Stimulated activated CD8-positive, alpha-beta memory T cell treated with anti-CD3 and anti-CD28 coated beads, Interleukin-4, amount 100 ng/mL, for 1 hour (primary cell): ENCODE measurements at places on chromosomes 7 and 10.

GRCh38 chr10:35460852-35461460 is 124.6 kb downstream of the CCNY start:
- DNase-seq: no peak

DNA sequence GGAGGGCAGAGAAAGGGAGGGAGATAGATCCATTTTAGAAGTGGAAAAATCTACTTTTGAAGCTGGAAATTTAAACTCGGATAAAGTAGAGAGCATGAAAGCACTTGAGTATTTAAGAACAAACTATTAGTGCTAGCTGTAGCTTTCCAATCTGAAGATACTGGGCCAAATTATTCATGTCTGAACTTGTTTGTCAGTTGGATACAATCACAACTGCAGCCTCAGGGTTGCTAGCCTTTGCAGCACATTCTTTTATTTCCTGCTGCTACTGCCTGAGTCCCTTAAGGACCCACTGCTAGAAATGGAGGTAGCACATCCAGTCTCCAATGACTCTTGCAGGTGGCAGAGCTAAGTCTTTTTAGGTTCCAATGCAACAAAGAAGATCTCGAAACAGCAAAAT is 8.3 kb upstream of the SLC25A13 start:
- no peak for DNase-seq

- DNase-seq: no peak
Measured at GRCh38 chr7:156832195-156832877, 60.6 kb downstream of the LMBR1 start.

GRCh38 chr7:136293841-136294391 is 316.8 kb upstream of the MTPN start:
- no peak for DNase-seq

- DNase-seq: no peak
Measured at GRCh38 chr7:2775376-2775775, 68.7 kb downstream of the GNA12 start.

DNA sequence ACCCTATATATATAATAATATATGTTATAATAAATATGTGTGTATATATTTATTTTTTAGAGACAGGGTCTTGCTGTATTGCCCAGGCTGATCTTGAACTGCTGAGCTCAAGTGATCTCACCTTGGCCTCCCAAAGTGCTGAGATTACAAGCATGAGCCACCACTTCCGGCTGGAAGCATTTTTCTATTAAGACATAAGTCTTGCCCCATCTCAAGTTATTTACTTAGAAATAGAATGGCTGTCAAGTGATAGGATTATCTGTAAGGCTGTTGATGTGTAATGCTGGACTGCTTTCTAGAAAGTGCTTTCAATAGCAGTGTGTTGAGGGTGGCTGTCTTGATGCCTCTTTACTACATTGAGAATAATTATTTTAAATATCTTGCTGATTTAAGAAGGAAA is 65.2 kb downstream of the ZMYND11 start:
- no peak for DNase-seq

GRCh38 chr10:122338609-122339441 is 35.7 kb upstream of the PLEKHA1 start:
- DNase-seq: no peak

GRCh38 chr7:104255194-104255593 is 47.4 kb upstream of the ORC5 start:
- DNase-seq: no peak

- DNase-seq: no peak
Measured at GRCh38 chr10:85645926-85646711, 720.5 kb downstream of the GRID1 start.

DNA sequence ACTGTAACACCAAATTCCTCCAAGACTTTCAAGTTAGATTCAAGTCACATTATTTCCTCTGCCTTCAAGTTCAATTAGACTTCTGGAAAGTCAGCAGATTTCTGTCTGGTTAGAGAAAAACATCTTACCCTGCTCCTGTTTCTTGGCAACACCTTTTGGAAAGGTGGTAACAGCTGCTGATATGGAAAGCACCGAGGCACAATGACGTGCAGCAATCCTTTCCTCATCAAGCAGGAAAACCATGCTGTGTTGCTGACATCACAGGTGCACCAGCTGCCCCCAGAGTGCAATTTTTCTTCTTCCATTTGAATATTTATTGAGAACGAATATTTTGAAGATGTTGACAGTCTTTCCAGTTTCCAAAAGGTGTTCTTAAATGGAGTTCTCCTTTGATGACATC is 41.9 kb downstream of the ZNF800 start:
- DNase-seq: no peak

DNA sequence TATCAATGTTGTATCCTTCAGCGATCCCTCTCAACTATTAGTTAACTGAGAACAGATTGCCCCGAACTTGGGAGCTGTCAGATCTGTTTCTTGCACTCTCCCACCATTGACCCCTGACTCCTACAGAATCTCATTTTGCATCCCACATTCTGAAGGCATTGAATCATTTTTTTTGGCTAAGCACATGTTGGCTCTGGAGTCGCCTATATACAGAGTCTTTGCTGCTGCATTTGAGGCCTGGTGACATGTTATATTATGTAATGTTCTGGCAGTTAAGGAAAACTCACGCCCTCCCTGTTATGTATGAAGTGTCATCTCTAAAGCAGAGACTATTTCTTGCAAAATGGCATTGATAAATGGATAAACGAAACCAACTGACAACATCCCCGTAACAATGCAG is 159.2 kb upstream of the ITGB1 start:
- DNase-seq: no peak
